ENCODE measurements at places on chromosomes 1 and 21.

DNA sequence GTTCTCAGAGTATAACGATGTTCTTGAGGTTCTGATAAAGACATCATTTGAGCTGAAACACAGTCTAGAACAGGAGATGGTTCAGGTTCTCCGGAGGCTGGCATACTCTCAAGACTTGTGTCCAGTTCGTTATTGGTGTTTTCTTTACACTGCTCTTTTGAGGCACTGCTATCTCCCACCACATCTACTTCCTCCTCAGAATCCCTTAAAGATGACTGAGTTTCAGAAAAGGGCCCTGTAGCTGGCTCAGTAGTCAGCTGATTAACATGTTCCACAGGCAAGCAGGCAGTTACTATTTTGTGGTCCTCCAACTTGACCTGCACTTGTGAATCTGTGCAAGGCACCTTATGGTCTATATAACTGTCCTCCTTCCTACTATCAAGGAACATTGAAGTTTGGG is 50.2 kb downstream of the ZZZ3 start:
- no peak for DNase-seq

DNA sequence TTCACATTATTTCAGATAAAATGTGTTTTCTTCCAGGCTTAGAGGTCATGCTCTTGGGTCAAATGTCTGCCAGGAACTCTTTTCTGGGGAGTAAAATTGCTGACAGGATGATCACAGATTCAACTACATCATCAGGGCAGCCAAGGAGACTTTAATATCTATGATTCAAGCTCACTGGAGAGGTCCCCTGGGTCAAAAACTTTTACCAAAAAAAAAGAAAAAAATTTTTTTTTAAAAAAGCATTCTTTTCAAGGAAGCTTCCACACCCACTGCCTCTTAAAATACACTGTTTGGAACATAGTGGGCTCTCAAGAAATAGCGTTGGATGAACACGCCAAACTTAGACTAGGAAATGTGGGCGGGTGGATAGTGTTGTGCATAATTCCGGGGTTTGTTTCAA is 81.3 kb downstream of the TIAM1 start:
- no peak for DNase-seq

- no peak for DNase-seq
Observed at GRCh38 chr1:53755874-53756273, 16.9 kb upstream of the GLIS1 start.

DNA sequence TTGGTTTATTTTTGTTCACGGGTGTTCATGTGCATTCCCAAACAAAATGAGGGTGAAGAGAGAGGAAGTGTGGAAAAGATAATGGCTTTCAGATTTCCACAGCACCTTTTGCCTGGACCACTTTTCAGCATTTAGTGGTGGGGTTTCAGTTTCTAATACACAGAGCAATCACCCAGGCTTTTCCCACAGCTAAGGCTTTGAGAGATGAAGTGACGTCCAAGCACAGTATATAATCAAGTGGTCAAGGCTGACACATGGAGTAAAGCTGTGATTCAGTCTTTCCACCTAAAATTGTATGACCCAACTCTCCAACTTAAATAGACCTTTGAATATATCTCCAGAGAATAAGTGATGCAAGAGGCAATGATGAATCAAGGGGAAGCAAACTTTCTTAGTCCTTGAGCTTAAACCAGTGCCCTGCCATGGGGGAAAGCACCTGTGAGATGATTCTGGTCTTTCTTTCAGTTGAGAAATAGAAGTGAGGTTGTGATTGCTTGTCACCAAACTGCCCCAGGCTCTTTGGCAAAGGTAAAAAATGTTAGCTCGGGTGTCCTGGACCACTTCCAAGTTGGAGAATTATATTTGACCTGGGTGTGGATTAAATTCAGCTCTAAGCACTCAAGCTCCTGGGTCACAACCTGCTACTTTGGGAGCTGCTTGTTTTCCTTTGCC is 2.4 kb upstream of the PIK3R3 start:
- no peak for DNase-seq

DNA sequence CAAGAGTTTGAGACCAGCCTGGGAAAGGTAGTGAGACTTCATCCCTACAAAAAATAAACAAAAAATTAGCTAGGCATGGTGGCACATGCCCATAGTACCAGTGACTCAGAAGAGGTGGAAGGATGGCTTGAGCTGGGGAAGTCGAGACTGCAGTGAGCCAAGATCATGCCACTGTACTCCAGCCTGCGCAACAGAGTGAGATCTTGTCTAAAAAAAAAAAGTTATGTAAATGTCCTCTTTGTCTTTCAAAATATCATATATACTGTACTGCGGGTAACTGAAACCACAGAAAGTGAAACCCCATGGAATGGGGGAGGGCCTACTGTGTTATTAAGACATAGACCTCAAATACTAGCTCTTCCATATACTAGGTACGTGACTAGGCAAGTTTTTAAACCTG is 20.8 kb downstream of the ACADM start:
- DNase-seq: no peak

- no peak for DNase-seq
Observed at GRCh38 chr1:234324821-234325220, 48.4 kb upstream of the COA6 start.

DNA sequence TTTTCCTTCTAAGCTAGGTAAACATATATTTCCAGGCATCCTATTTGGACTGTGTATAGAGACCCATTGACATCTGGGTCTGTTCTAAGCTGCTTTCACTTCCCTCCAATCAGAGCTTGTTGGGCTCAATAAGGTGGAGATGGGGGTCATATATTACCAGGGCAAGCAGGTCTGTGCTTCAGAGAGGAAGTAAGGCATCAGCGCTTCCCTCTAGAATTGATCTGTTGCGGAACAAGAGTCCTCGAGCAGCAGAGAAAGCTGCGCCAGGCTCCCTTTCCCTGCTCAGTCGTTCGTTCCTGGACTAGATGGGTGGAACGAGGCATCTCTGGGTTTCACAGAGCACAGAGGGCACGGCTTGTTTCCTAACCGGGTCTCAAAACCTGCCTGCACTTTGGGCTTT is 63.5 kb downstream of the DISC1 start:
- DNase-seq: no peak

DNA sequence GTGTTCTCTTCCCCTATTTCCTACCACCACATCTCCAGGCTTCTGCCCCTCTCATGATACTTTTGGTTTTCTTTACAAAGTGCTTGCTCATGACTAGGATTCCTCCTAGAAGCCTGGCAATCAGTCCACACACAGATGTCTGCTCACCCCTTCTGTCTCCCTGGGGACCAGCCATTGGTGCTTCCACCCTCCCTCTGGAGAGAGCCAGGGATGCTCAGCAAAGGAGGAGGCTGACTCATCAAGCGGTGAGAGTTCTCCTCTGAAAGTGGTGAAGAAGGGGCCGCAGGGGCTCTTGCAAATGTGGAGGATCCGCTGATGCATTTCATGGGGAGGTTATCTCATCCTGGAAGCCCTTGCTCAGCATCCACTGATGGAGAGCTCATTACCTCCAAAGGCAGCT is 14.5 kb downstream of the NT5C1A start:
- DNase-seq: no peak

DNA sequence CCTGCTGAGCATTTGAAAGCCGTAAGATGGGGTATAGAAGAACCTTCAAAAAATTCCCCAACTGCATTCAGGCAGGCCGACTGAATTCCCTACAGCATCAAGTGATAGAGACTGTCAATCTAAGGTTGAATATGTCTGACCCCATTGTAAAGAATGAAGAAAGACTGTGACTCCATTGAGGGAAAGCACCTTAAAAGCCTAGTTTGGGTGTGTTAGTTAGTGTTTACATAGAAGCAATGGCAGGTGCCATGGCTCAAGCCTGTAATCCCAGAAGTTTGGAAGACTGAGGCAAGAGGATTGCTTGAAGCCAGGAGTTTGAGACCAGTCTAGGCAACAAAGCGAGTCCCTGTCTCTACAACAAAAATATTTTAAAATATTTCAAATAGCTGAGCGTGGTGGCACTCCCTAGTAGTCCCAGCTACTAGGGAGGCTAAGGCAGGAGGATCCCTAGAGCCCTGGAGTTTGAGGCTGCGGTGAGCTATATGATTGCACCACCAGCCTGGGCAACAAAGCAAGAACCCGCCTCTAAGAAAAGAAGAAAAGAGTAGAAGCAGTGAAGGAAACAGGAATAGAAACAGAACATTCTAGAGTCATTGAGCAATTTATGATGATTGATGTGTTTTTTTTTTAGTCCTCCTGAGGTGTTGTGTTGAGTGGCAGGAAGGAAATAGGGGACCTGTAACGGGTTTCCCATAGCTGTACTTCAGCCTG is 15.4 kb downstream of the POLR3GL start:
- DNase-seq: no peak
